T-helper 17 cell (primary cell): ENCODE measurements at places on chromosomes 6 and 20.

- no peaks in the 10 kb centered on the region for H3K27me3 ChIP-seq
- H3K4me3 ChIP-seq: no peak overlapping the region
- H3K4me1 ChIP-seq: peaks cover 2% of the 10 kb centered on the region
- peaks cover 12% of the 10 kb centered on the region for H3K36me3 ChIP-seq
- no peak overlapping the region for H3K27ac ChIP-seq
Measured at GRCh38 chr6:52512199-52512598, 64.7 kb downstream of the TRAM2 start.

DNA sequence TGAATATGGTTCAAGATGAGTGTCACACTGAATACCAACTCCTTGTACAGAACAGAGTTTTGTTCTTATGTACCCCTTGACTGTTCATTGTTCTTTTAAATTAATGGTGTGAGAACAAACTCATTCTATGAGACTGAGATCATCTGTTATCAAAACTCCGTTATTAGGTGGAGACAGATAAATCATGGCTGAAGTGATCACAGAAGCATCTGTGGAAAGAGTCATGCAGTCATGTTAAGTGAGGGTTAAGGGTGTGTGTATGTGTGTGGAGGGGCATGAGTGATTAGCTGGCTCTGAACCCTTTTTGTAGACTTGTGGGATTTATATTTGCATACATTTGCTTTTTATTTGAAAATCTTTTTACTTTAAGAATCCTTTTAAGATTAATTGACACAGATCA, 24.7 kb downstream of the ADGRG6 start:
- no peak overlapping the region for H3K4me3 ChIP-seq
- no peak overlapping the region for H3K27ac ChIP-seq
- peaks cover under 1% of the 10 kb centered on the region for H3K4me1 ChIP-seq
- no peak for DNase-seq

DNA sequence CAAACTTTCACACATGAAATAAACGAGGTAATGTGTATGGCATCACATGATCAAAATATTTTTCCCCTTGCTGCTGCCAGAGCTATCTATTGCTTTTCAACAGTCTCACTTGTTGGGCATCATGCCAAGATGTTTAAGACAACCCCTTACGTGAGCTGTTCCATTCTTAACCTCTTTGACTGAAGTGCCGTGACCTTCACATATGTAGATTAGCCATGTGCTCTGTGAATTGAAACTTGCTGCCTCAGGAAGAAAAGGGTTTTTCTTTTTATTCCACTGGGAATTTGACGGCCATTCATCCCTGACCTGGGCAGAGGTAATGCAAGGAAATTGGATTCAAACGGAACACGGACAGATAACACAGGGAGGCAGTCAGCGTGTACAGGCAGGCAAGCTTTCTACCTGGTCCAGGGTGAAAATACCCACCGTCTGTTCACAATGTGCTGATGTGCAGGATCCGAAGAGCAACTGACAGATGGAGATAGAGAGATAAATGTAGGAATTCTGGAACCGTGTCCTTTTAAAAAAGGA, 14.2 kb downstream of the ARID1B start:
- peak overlapping the region; percentile 62 for H3K4me3 ChIP-seq
- peak overlapping the region; percentile 84 for H3K27ac ChIP-seq
- H3K36me3 ChIP-seq: no peaks in the 10 kb centered on the region
- H3K27me3 ChIP-seq: no peaks in the 10 kb centered on the region

GRCh38 chr6:47679322-47679906, 19.0 kb upstream of the ADGRF4 start:
- H3K4me3 ChIP-seq: no peak overlapping the region
- no peak for DNase-seq
- H3K36me3 ChIP-seq: no peaks in the 10 kb centered on the region
- no peaks in the 10 kb centered on the region for H3K4me1 ChIP-seq

DNA sequence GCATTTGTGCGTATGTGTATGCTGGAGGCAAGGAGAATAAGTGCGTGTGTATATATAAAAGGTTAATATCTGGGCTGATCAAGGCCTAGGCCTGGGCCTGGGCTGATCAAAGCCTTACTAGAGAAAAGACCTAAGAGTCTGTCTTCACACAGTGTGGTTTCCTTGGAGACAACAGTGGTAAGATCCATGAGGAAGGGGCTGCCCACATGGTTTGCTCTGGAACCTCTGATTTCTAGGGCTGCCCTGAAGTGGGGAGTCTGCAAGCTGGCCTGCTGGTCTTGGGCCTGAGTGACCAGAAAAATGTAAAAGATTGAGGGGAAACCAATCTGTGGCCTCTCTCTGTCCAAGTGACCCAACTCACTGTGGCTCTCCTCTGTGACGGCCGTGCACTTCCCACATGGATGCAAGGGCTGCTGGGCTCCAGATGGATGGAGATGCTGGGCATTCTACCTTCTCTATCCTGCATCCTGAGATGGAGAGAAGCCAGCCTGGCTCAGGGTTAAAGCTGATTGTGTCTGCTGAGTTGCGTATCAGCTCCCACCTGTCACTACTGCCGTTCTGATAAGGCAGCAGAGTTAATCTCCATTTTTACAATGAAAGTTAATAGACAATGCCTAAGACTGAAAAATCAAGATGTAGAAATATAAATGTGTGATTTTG, 90.3 kb upstream of the NXT1 start:
- H3K4me3 ChIP-seq: no peak overlapping the region
- H3K27ac ChIP-seq: no peak overlapping the region
- no peaks in the 10 kb centered on the region for H3K4me1 ChIP-seq
- no peak for DNase-seq

GRCh38 chr6:42572523-42572922, 8.7 kb downstream of the UBR2 start:
- DNase-seq: no peak
- peaks cover 27% of the 10 kb centered on the region for H3K4me1 ChIP-seq
- peak overlapping the region; percentile 78 for H3K27ac ChIP-seq
- H3K36me3 ChIP-seq: peaks cover 3% of the 10 kb centered on the region
- peak overlapping the region; percentile 49 for H3K4me3 ChIP-seq
